Endothelial cell (in vitro differentiated cells): ENCODE measurements at places on chromosomes 7 and 10.
A peak's percentile ranks its signal among the peaks of the same experiment; 100 is the strongest.

DNA sequence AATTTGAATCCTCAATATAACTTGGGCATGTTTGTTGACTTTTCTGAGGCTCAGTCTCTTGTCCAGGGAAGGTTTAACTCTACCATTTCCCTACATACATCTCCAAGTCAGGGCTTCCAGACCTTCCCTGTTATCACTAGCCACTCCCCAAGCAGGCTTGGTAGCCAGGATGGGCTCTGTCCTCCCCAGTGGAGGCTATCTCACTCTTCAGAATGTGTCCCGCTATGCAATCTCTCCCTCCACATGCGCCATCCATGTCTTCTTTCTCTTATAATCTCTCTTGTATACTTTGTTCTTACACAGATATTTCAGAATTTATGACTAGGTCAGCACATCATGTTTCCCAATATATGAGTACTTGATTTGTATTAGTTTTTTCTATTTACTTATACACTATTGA lies 310.4 kb downstream of the HGF start:
- H3K27me3 ChIP-seq: no peaks in the 10 kb centered on the region
- H3K27ac ChIP-seq: no peak overlapping the region
- no peaks in the 10 kb centered on the region for H3K4me1 ChIP-seq
- DNase-seq: no peak
- H3K36me3 ChIP-seq: no peaks in the 10 kb centered on the region

DNA sequence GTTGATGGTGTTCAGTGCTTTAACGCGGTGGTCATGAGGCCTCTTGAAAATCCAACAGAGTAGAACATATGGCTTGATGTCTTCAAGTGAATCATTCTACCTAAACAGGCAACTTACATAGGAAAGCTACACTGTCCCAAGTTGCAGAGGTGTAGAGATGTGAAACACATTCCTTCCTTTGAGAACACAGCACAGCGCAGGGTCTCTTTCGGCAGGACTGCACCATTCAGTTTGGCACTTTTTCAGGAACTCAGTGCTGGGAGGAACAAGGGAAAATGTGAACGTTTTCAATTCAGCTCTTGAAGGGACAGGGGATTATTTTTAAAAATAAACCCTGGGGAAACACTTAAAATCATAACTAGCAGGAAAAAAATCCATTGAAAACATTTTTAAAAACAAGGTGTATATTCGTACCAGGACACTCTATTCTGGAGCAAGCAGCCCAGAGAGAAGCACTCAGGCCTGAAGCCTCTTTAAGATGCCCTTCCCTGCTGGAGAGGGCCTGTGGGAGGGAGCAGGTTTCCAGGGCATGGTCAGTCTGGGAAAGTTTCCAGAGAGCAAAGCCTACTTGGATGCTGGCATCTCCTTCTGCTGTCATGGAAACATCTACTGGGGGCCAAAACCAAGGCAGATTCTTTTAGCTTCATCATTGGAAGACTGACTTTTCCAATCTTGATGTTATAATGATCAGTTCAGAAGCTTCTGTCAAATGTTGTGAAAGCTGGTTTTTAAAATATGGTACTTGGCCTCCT lies 60.4 kb upstream of the NPVF start:
- peaks cover 3% of the 10 kb centered on the region for H3K27me3 ChIP-seq
- no peak overlapping the region for H3K4me3 ChIP-seq
- H3K4me1 ChIP-seq: no peaks in the 10 kb centered on the region
- no peak for DNase-seq

DNA sequence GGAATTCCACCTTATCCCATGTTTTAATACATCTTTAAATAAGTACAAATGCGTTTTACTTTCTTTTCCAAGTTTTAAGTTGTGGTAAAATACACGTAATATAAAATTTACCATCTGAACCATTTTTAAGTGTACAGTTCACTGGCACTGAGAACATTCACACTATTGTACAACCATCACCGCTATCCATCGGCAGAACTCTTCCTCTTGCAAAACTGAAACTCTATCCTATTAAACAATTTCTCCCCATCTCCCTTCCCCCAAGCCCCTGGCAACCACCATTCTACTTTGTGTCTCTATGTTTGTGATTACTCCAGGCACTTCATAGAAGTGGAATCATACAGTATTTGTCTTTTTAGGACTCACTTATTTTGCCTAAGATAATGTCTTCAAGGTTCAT lies 33.8 kb downstream of the HIP1 start:
- no peaks in the 10 kb centered on the region for H3K4me1 ChIP-seq
- no peak overlapping the region for H3K4me3 ChIP-seq
- H3K27me3 ChIP-seq: no peaks in the 10 kb centered on the region
- DNase-seq: no peak

DNA sequence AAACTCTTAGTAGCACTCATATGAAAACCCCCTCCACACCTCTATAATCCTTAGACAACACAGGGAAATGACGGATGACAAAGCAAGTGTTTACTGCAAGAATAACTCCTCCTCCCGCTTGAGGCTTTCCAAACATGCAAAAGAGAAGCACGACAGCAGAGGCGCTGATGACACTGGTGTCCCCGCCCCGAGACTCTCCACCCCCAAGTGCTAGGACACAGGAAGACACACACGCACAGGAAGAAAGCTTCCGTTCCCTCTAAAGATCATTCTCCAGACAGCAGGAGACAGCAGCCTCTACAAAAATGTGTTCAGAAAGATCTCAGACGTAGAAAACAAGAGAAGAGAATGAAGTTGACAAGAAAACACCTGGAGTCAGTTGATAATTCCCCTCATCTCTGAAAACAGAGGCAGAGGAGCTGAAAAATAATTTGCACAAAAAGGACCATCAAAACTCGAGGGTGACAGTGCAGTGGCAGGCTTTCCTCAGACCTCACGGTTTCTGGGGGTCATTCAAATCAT lies 90.2 kb downstream of the DLG5 start:
- H3K27me3 ChIP-seq: peaks cover 13% of the 10 kb centered on the region
- H3K4me1 ChIP-seq: peaks cover 6% of the 10 kb centered on the region
- H3K36me3 ChIP-seq: peaks cover 39% of the 10 kb centered on the region
- DNase-seq: no peak
- H3K4me3 ChIP-seq: peak overlapping the region; percentile 56

DNA sequence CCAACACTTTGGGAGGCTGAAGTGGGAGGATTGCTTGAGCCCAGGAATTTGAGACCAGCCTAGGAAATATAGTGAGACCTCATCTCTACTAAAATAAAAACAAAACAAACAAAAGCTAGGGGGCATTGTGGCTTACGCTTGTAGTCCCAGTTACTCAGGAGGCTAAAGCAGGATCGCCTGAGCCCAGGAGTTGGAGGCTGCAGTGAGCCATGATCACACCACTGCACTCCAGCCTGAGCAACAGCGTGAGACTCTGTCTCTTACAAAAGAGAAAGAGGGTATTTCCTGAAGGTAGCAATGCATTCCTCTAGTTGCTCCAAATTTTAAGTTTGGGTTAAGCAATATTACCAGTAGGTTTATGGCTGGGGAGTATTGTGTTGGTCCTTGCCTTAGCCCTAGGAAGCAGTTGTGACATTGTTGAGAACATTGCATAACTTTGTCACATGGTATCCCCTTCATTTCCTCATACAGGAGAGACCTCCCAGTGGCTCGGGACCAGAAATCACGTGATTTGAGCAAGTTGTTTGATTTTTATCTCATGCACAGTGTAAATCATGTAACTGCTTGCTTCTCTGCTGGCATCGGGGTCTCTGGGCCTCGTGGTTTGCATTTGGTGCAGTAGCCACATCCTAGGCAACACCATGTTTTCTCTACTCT lies 23.3 kb upstream of the SMARCD3 start:
- peaks cover 17% of the 10 kb centered on the region for H3K27me3 ChIP-seq
- peaks cover 3% of the 10 kb centered on the region for H3K4me1 ChIP-seq
- no peak overlapping the region for H3K27ac ChIP-seq
- H3K4me3 ChIP-seq: no peak overlapping the region
- no peaks in the 10 kb centered on the region for H3K36me3 ChIP-seq
- DNase-seq: no peak

- no peaks in the 10 kb centered on the region for H3K4me1 ChIP-seq
- no peaks in the 10 kb centered on the region for H3K36me3 ChIP-seq
- no peak for DNase-seq
- peak overlapping the region; percentile 20 for H3K27ac ChIP-seq
- H3K4me3 ChIP-seq: no peak overlapping the region
- peaks cover 1% of the 10 kb centered on the region for H3K27me3 ChIP-seq
Observed at GRCh38 chr10:201328-201771, 66.1 kb downstream of the ZMYND11 start.

DNA sequence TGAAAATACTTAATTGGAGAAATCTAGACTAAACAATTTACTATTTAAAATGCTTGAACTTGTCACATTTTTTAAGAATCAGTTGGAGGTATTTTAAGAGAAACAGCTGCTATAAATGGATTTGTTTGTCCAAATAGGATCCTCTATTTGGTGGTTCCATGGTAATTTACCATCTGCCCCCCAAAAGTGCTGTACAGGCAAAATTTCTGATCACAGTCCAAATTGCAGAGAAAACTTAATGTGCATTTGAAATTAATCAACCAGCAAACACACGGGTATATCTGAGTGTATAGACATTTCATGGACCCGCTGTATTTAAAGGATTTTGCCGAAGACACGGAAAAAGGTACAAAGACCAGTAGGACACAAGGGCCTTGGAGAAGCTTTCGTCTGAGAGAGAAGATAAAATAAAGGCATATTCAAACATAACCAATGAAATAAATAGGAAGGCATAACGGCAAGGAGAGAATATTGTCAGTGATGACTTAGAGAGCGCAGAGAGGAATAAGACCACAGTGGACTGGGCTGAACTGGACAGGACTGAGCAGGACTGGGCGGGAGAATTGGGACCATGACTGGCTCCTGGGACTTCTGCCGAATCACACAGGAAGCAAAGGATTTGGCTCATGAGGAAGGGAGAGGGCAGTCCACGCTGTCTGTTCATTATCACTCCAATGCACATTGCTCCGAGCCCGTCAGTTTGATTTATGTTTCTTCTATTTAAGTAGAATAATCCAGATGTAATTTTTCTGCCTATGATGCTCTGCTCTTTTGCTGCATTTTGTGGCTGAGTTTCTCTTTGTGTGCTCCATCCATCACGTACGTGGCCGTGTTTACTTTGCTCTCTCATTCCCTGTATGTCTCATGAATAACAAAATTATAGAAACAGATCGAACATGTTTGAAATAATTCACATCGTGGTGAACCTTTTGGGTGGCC lies 112.8 kb downstream of the PRLHR start:
- DNase-seq: no peak
- H3K27ac ChIP-seq: no peak overlapping the region
- no peaks in the 10 kb centered on the region for H3K4me1 ChIP-seq

GRCh38 chr10:29703271-29703670 lies 68.5 kb upstream of the SVIL start:
- H3K27me3 ChIP-seq: peaks cover 5% of the 10 kb centered on the region
- peaks cover 23% of the 10 kb centered on the region for H3K36me3 ChIP-seq
- H3K4me1 ChIP-seq: peaks cover 15% of the 10 kb centered on the region
- DNase-seq: no peak
- H3K27ac ChIP-seq: no peak overlapping the region

DNA sequence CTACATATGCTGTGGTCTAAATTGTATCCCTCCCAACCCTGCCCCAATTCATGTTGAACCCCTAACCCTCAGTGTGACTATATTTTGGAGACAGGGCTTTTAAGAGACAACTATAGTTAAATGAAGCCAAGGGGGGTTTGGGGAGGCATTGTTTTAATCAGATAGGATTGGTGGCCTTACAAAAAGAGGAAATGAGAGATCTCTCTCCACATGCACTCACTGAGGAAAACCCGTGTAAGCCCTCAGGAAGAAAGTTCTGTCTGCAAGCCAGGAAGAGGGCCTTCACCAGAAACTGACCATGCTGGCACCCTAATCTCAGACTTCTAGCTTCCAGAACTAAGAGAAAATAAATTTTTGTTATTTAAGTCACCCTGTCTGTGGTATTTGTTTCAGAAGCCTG lies 276.7 kb downstream of the KIF20B start:
- H3K36me3 ChIP-seq: no peaks in the 10 kb centered on the region
- H3K4me3 ChIP-seq: no peak overlapping the region
- no peak overlapping the region for H3K27ac ChIP-seq
- no peaks in the 10 kb centered on the region for H3K4me1 ChIP-seq
- peaks cover 2% of the 10 kb centered on the region for H3K27me3 ChIP-seq

GRCh38 chr10:133199488-133199885 lies 30.5 kb upstream of the UTF1 start:
- no peaks in the 10 kb centered on the region for H3K4me1 ChIP-seq
- H3K27ac ChIP-seq: peak overlapping the region; percentile 81
- H3K27me3 ChIP-seq: peaks cover 12% of the 10 kb centered on the region

- no peaks in the 10 kb centered on the region for H3K36me3 ChIP-seq
- H3K4me1 ChIP-seq: no peaks in the 10 kb centered on the region
- DNase-seq: no peak
- no peak overlapping the region for H3K4me3 ChIP-seq
- no peak overlapping the region for H3K27ac ChIP-seq
- H3K27me3 ChIP-seq: no peaks in the 10 kb centered on the region
Observed at GRCh38 chr7:17071866-17072265, 190.1 kb upstream of the AGR3 start.

GRCh38 chr10:17290226-17290625 lies 62.2 kb downstream of the VIM start:
- peaks cover 4% of the 10 kb centered on the region for H3K4me1 ChIP-seq
- H3K27ac ChIP-seq: no peak overlapping the region
- H3K4me3 ChIP-seq: no peak overlapping the region
- no peaks in the 10 kb centered on the region for H3K36me3 ChIP-seq

GRCh38 chr7:45681596-45682357 lies 107.6 kb downstream of the ADCY1 start:
- H3K27me3 ChIP-seq: peaks cover 5% of the 10 kb centered on the region
- peaks cover 25% of the 10 kb centered on the region for H3K4me1 ChIP-seq
- no peak for DNase-seq
- no peak overlapping the region for H3K4me3 ChIP-seq

GRCh38 chr7:110944966-110945644 lies 145.8 kb upstream of the LRRN3 start:
- H3K4me1 ChIP-seq: no peaks in the 10 kb centered on the region
- no peak overlapping the region for H3K27ac ChIP-seq
- H3K4me3 ChIP-seq: no peak overlapping the region
- DNase-seq: no peak
- H3K36me3 ChIP-seq: no peaks in the 10 kb centered on the region

- H3K36me3 ChIP-seq: peaks cover 34% of the 10 kb centered on the region
- peaks cover 12% of the 10 kb centered on the region for H3K27me3 ChIP-seq
- peaks cover 6% of the 10 kb centered on the region for H3K4me1 ChIP-seq
- DNase-seq: no peak
- no peak overlapping the region for H3K27ac ChIP-seq
- H3K4me3 ChIP-seq: peak overlapping the region; percentile 24
Observed at GRCh38 chr7:151378496-151379192, 31.2 kb downstream of the WDR86 start.
